ENCODE measurements at places on chromosomes 7 and 10. TPM values are rescaled to one million over a fixed set of nuclear protein-coding genes. Genes with fewer than 3 reads are reported as not detected.

DNA sequence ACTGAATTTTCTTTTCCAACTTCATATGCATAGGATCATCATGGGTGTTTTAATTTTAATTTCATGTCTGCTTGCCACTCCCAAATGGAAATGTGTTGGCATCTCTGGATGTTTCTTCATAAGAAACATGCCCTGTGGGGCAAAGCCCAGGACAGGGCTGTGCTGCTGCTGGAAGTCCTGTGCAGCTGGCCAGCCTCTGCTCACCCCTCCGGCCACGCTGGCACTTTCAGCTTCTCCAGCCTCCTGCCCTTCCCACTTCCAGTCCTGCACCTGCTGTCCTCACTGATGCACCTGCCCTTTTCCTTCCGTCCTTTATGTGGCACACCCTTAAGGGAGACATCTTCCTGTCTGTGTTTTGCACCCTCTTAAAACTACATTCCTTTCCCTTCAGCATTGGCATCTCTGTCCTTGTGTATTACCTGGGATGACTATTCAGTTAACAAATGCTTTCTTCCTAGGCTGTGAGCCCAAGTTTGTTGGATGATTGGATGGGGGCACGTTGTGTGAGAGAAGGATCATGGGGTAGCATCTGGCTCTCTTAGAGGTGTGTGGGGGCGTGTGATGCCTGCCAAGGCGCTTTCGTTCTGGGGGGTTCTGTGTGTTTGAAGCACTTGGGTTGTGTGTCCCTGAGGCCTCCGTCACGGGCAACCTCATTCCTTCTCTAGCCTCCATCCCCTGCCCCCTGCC lies 56.8 kb downstream of the TCF7L2 start:
- no peak for DNase-seq

- no peak for DNase-seq
Measured at GRCh38 chr7:92834507-92835260, 1.7 kb downstream of the CDK6 start.

DNA sequence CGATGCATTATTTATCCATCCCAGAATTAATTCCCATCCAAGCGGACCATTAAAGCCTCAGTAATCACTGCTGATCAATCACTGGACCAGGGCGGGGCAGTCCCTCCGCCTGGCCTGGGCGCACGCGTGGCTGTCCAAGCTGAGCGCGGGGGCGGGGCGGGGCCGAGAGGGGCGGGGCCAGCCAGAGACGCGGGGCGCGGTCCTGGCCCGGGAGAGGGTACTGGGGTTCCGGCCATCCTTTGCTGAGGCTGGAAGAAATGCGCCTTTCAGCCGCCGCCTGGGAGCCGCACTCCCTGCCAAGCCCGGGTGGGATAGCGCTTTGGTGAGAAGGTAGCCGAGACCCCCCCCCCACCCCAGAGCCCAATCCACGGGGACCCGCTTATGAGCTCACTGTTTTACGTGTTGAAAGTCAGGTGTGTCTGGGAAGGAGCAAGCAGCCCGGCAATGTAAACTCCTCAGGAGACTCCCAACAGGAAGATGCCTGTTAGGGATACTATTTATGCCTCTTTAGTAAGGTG lies at the start of gene ARHGAP22:
TSS of gene ARHGAP22 (minus strand) at position 83 of the 518 bp plus-strand sequence. CDS start 277 bp downstream, outside the sequence.
- DNase-seq, result no peak

DNA sequence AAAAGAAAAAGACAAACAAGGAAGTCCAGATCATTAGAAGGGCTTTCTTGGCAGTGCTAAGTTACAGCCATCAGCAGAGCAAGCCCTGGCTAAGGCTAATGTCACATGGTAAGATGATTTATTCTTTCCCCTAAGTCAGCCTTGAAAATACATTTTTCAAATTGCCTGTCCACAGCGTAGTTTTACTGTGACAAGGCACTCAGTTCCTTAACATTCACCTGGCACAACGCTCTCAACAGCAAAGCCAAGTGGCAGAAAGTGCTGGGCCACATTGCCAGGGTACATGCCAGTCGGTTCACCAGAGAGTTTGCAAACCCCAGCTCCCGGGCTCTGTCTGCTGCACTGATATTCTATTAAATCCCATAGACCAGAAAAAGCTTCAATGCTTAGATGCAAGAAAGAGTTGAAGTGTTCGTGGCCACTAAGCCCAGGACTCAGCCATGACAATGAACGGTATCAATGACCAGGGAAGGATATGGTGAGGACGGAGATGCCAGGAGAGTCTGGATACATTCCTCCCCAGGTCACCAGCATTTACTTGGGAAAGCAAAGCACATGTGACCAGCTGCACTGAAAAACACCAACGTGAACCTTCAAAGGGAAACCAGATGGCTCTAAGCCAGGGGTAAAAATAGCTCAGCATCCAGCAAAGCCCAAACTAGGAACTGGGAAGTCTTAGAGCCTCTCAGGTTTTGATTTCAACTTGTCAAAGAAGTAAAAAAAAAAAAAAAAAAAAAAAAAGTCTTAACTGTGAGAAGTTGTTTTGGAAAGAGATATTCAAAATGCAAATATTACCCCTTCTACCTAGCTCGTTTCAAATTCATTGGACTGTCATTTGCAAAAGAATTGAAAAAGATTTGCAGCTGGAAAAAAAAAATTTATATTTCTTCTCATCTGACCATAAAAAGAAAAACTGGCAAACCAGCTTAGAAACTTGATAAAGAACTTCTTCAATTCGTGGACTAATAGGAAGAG lies 23.9 kb upstream of the MPP7 start:
- no peak for DNase-seq

- DNase-seq, result no peak
Measured at GRCh38 chr10:70167246-70167645, 3.1 kb downstream of the SAR1A start.

GRCh38 chr10:20955355-20955893 lies 58.3 kb upstream of the NEBL start:
- no peak for DNase-seq

DNA sequence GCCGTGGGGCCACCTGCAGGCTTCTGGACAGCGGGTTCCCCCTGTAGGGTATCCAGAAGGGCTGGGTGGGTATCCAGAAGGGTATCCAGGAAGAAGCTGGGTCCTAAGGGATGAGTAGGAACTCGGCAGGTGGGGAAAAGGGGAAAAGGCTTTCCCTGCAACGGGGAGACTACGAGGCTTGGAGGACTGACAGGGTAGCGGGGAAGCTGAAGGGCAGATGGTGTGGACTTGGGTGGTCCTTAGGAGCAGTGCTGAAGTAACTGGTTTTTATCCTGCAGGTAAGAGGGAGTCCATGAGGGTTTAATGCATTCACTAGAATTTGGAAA lies 525 bp downstream of the UBE2D4 start:
- no peak for DNase-seq

DNA sequence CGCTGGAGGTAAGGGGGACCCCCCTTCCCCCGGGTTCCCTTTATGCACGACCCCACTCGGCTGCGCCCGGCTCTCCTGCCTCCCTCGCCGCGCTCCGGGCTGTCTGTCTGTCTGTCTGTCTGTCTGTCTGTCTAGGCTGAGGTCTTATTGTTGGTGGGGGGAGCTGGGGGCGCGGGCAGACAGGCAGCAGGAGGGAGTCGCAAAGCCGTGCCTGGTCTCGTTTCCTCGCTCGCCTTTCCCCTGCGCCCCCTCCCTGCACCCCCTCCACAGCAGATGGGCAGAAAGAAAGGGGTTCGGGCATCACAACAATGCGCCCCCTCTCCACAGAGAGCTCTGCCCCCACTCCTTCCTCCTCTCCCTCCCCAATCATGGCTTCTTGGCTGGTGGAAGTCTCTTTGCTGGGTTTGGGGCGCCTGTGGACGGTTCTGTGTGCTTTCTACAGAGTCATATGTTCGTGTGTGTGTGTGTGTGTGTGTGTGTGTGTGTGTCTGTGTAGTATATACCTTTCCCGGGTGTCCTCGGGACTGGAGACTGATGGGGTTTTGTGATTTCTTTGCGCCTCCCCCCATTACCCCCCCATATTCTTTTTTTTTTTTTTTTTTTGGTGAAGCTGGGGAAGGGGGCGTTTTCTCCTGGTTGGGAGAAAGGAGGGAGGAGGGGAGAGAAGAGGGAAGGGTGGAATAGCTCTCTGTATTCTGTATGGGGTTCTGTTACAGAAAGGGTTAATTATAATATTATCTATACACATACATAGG lies 1.9 kb downstream of the AUTS2 start:
- no peak for DNase-seq

DNA sequence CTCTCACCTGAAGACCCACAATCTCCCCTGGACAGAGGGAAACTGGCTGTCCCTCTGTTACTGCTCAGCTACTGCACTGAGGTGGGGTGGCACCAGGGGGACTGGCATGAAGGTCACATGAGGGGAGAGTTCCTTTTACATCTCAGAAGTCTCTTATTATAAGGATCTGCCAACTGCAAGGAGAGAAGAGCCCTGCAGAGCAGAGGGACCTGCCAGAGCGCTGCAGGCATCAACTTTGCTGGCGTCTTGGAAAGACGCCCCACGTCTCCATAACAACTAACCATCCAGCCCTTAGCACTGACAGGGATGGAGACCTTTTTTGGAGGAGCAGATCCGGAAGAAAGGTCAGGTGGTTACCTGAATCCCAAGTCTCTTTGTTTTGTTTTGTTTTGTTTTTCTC lies 218.6 kb downstream of the KCNMA1 start:
- DNase-seq, result no peak

DNA sequence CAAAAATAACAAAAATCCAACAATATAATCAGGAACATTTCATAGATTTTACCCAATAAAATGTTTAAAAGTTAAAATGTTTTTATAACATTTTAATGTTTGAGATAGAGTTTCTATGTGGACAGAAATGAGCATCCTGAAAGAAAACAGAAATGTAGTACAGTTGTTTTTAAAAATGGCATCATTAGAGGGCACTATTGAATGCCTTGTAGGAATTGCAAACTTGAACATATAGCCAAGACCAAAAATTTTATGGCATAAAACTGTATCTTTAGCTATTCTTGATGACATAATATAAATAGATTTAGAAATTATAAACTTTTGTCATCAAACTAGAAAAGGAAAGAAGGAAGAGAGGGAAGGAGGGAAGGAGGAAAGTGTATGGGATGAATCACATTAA lies 1372.7 kb downstream of the GATA3 start:
- no peak for DNase-seq

GRCh38 chr7:111438369-111439289 lies 123.7 kb downstream of the IMMP2L start:
- DNase-seq, result peak; percentile 12

- DNase-seq, result no peak
Measured at GRCh38 chr10:42938351-42938750, 138.5 kb upstream of the RET start.

DNA sequence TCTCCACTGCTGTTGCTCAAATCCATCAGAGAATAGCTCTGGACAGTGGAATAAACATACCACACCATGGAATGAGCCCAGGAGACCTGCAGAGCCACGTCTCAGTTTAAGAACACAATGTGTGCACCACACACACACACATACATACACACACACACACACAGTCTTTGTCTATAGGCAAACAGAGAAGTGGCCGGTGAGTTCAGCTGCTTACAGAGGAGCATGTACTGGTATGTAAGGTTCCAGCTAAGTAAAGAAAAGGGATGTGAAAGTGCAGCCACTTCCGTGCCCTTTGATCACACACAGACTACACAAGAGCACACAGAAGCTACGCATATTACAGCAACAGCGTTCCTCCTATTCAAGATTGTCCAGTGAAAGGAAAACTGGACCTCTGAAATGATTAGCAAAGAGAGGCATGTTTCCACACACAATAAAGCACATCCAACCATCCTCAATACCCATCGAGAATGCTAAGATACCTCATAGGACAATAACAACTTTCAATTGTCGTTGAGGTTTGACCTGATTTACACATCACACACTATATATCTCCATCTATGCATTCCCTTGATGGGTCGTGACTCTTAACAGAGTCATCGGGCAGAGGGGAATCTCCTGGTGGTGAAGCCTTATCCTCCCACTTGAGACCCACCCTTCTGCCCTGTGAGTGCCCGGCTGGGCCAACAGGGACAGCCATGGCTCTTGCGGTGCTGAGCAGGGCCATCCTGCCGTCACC lies 23.6 kb downstream of the SLC35B4 start:
- no peak for DNase-seq

GRCh38 chr7:92296235-92296634 lies 50.5 kb downstream of the ANKIB1 start:
- no peak for DNase-seq

DNA sequence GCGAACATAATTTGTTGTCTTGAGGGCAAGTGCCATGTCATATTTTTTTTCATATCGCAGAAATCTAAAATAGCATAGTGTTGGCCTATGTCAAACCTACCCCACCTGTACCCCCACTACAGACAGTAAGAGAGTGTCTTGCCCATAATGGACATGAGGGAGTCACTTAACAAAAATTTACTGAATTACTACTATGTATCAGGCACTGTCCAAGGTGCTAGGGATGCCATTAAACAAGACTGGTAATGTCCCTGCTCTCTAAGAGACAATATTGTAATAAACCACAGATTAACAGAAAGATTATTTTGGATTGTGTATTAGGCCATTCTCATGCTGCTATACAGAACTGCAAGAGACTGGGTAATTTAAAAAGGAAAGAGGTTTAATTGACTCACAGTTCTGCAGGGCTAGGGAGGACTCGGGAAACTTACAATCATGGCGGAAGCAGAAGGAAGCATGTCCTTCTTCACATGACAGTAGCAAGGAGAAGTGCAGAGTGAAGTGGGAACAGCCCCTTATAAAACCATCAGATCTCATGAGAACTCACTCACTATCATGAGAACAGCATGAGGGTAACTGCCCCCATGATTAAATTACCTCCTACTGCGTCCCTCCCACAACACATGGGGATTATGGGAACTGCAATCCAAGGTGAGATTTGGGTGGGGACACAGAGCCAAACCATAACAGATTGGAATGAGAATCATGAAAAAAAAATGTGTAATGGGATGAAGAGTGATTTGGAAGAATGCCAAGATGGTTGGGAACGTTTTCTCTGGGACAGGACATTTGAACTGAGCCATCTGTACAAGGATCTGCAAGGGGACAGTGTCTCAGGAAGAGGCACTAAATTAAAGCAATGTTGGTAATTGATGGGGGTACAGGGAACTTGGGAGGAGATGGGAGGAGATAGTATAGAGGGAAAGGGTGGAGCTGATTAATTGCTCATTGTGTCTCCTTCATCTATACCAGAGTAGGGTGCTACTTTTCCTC lies 108.5 kb downstream of the FAM107B start:
- no peak for DNase-seq

The EVX1 gene
- total RNA-seq, result not detected

The CPA4 gene
- total RNA-seq, result 0.25 TPM

The LIPK gene
- total RNA-seq, result not detected

The HMX3 gene
- total RNA-seq, result not detected

The NPTX2 gene
- 0.46 TPM for total RNA-seq

The COL17A1 gene
- total RNA-seq, result 0.21 TPM

The ZNF679 gene
- total RNA-seq, result not detected

The RGR gene
- not detected for total RNA-seq

The FAM13C gene
- total RNA-seq, result 0.21 TPM

The CCL24 gene
- not detected for total RNA-seq

Measured in kidney epithelial cell (primary cell).